ENCODE measurements at places on chromosomes 12 and 14.

GRCh38 chr14:49915085-49915484 lies 22.2 kb downstream of the ARF6 start:
- no peak for DNase-seq

GRCh38 chr14:56300495-56300894 lies 182.3 kb downstream of the PELI2 start:
- DNase-seq, result no peak

GRCh38 chr12:131711551-131712205 lies 788 bp downstream of the SFSWAP start:
- no peak for DNase-seq

- DNase-seq, result no peak
These were observed 117.1 kb upstream of the NCOR2 start for GRCh38 chr12:124684496-124684895.

DNA sequence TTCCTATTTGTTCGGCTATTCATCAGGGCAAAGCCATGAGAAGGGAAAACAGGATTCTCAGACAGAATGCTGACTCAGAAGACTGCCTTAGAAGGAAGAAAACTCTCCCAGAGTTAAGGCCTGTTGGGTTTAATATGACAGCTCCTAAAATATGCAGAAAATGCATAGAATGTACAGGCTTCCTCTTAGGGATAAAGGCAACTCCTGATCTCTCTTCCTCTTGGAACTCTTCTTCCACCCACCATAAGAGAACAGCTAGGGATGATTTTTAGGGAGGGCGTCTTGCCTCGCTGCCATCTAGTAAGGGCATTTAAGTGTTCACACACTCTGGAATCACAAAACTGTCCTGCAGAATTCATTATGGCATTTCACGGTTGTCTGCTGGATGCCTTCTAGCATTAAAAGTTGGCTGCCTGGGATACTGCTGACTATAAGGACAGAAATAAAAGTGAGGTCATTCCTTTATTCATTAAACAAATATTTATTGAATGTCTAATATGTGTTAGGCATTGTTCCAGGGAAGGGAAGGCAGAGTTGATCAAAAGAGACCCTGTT lies 73.7 kb downstream of the DCAF5 start:
- DNase-seq, result no peak

- no peak for DNase-seq
These were observed 148.7 kb downstream of the CCDC59 start for GRCh38 chr12:82209533-82209932.

DNA sequence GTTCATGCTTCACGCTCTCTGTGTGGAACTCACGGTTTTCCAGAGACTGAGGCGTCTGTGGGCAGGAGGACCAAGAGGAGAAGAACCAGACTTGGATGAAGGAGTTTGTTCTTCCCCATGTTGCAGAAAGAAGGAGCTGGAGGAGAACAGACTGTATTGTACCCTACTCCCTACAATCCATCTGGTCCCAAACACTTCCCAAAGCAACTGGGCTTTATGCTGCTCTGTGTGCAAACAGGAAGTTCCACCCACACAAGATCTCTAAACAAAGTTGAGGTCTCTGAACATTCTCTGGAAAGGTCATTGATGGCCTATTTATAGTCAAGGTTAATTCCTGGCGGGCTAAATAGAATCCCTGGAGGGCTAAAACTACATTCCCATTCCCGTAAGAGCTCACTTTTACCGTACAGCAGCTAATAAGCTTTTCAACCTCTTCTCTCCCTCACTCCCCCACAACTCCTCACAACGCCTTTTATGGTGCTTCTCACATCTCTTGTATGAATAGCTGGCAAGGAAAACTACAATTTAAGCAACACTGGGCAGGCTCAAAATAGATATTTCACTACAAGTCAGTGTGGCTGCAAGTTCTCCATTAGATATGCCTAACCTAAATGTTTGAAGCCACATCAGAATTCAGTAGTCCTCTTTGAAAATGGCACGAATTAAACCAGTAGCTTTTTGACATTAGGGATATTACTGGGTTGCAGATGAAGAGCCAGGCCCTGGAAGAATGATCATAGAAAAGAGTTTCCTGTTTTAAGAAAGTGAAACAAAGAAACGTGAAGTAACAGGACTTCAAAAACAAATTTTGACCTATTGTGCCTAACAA lies at the start of gene A2M:
A2M (minus strand) TSS at position 189 of the 829 bp plus-strand sequence; CDS start at position 119, 70 bp downstream.
- DNase-seq, result no peak

- no peak for DNase-seq
These were observed 47.7 kb upstream of the CMKLR1 start for GRCh38 chr12:108386709-108387360.

DNA sequence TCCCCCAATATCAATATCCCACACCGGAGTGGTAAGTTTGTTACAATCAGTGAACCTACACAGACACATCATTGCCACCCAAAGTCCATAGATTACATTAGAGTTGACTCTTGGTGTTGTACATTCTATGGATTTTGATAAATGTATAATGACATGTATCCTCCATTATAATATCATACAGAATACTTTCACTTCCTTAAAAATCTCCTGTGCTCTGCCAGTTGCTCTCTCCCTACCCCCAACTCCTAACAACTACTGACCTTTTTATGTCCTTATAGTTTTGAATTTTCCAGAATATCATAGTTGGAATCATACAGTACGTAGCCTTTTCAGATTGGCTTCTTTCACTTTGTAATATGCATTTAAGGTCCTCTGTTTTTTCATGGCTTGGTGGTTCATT lies 48.4 kb downstream of the SLC4A8 start:
- no peak for DNase-seq

DNA sequence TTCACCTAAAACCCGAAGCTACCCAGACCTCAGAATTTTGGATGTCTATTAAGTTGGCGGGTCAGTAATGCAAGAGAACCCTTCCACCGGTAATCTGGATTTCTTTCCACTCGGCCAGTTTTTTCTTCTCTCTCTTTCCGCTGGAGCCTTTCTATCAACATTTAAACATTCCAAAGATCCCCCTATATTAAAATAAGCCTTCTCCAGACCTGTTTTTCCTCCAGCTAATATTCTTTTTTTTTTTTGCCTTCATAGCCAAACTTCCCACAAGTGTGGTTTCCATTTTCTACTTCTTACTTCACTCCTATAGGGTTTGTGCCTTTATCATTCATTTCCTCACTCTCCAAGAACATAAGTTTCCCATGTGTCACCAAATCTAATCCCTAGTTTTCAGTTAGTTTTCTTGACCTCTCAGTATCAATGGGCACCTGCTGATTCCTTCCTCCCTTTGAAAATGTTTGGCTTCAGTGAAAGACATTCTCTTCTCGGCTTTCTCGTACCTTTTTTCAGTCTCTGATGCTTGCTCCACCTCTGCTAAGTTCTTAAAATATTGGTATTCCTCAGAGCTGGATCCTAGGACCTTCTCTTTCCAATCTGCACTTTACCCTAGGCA lies 583 bp upstream of the SDR39U1 start:
- DNase-seq, result no peak

DNA sequence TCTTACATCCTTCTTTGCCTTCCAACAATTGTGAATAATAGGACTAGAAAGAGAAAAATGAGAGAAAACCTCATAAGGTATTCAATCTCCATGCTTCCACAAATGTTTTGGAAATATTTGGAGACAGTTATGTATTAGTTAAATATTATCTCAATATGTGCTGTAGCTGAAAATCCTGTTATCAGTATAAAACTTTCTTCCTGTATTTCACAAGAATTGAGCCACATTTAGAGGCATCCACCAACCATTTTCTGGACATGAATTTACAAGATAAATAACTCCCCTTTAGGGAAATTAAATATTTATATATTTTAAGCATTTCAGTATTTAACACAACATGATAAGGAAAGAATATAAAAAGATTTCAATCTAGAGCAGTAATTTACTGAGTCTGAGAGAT lies 200.3 kb downstream of the GPHN start:
- DNase-seq, result no peak

DNA sequence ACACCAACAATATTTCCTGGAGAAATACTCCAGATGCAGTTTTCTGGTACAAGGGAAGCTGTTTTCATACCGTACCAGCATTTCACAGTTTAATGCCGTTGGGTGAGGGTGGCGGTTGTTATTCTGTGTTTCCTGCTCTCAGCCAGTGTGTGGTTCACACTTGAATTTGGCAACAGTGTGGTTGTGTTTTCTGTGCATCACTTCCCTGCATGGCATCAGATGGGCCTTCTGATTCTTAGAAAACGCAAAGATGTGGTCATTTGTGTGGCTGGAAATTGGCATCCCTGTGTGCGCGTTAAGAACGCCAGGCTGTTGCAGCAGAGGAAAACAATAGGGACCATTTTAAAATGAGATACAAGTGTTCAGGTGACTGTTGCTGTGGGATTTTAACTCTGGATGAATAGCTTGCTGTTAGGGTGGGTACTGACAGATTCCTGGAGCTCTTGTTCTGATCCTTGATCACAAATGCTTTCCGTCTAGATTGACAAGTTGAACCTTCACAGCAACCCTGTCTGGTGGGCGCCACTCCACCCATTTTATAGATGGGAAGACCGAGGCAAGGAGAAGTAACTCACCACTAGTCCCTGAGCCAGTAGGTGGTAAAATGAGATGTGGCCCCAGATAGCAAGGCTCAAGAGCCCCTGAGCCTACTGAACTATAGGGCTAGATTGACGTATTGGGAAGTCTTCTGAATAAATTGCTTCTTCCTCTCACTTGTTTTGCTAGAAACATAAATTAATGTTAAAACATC lies 231.2 kb downstream of the CHST11 start:
- DNase-seq, result no peak

DNA sequence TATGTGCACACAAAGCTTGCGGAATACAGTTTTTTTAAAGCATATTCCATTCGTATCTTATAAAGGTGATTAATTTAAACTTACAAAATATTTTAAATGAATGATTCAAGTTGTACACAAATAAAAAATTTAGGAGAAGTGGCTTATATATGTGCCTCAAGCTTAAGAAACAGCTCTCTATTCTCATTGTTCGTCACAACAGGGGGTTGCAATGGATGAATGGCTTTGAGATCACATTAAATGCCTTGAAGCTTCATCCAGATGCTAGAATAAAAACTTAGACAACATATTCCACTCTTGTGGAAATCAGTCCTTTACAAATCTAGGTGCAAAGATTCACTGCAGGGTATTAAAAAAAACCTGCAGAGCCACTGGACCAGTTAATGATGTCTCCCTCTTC lies 303.9 kb upstream of the LRFN5 start:
- peak; percentile 52 for DNase-seq

DNA sequence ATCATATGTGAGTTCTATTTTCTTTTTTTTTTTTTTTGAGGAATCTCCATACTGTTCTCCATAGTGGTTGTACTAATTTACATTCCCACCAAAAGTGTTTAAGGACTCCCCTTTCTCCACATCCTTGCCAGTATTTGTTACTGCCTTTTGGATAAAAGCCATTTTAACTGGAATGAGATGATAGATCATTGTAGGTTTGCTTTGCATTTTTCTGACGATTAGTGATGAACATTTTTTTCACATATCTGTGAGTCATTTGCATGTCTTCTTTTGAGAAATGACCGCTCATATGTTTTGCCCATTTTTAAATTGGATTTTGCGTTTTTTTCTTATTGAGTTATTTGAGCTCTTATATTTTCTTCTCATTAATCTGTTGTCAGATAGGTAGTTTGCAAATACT lies 394.8 kb downstream of the LRFN5 start:
- no peak for DNase-seq

DNA sequence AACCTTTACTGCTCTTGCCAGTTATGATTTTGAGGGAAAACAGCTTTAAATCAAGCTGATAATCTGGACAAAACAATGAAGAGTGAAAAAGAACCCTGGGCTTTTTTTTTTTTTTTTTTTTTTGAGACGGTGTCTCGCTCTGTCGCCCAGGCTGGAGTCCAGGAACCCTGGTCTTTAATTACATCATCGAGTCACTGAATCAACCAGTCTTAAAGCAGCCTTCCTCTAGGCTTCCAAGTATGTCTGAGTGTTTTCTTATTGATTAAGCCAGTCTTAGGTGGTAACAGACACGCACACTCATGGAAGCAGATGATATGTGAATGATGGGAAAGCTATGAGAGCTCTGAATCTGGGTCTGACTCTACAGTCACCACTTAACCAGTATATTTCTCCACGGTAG lies 5.9 kb upstream of the VCPKMT start:
- DNase-seq, result no peak

- DNase-seq, result no peak
These were observed 15.1 kb downstream of the BCAT1 start for GRCh38 chr12:24933694-24934407.

DNA sequence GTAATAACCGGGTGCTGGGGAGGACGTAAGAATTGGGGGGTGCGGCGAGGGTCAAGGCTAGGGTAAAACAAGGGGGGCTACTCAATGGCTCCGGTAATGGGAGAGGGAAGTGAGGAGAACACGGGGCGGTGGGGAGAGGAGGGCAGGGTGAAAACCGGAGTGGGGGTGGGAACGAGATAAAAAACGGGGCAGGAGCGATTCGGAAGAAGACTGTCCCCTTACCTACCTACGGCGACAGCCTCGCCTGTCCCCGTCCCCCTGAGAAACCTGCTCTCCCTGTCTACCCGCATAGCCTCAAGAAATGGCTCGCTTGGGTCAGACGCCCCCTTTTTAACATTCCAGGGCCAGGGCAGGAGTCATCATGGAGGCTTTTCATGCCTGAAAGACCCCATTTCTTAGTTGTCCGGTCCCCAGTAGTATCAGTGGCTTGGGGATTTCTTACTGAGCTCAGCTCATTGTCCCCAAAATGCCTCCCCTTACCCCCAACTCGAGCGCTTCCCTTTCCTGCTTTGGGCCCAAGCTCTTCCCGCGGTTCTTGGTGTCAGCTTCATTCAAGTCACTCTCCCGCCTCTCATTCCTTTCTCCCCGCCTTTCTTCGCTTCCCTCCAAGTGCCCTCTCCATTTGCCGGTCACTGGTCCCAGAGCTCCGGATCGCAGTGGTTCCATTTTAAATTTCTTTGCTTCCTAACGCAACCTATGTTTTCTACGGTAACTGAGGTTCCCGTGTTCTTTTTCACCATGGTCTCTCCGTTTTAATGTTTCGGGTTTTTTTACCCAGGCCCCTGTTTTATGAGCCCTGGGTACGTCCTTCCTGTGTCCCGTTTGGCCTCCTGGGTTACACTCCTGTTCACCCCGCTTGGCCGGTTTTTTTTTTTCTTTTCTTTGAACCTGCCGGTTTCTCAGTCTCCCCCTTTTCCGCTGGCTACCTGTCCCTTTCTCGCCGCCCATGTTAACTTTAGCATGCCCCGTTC lies 1.2 kb upstream of the WSB2 start:
- DNase-seq, result peak; percentile 71

GRCh38 chr12:72082986-72083820 lies 144.6 kb downstream of the TPH2 start:
- DNase-seq, result no peak

DNA sequence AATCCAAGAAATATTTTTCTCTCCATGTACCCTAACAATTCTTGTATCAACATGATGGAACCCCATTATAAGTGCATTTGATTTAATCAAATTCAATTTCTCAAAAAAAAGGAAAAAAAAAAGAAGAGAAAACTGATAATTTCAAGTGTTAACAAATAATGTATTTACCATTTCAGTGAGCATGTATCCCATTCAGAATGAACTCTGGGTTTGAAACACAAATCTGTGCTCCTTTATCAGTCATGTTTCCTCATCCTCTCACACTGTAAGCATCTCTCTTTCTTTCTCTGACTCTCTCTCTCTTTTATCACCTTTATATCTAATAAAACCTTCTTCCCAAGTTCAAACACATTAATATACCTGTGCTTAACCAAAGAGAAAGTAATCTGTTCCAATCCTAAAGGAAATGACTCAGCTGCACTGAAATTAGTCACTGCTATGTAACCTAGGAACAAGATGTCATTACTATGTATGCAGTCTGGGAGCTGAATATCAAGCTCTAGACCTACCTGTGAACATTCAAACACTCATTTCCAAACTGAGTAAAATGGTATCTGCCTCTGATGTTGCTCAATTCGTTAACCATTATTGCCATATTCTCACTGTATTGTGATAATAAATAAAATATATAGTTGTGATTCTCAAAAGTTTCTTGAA lies 135.0 kb upstream of the LRIG3 start:
- DNase-seq, result no peak

- no peak for DNase-seq
These were observed 39.1 kb downstream of the SLC8A3 start for GRCh38 chr14:70149596-70150165.
